ENCODE measurements at places on chromosomes 5 and 9. TPM values are rescaled to one million over a fixed set of nuclear protein-coding genes. Genes with fewer than 3 reads are reported as not detected.

GRCh38 chr5:101045689-101046088, 142.6 kb upstream of the ST8SIA4 start:
- H3K4me3 ChIP-seq, result no peak overlapping the region
- no peaks in the 10 kb centered on the region for H3K4me1 ChIP-seq
- no peak overlapping the region for H3K27ac ChIP-seq
- H3K27me3 ChIP-seq, result no peaks in the 10 kb centered on the region

Gene GALNT12
- total RNA-seq, result 0.22 TPM

DNA sequence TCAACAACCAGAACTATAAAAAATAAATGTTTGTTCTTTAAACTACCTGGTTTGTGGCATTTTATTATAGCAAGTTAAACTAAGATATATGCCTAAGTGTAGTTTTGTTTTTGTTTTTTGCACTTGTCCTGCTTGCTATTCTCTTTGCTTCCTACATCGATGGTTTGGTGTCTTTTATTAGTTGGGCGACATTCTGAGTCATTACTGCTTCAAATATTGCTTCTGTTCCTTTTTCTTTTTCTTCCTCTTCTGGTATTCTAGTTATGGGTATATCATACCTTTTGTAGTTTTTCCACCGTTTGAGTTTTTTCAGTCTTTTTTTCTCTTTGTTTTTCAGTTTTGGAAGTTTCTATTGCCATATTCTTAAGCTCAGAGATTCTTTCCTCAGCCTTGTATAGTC, 86.9 kb downstream of the MACIR start:
- no peaks in the 10 kb centered on the region for H3K27me3 ChIP-seq
- DNase-seq, result no peak
- no peaks in the 10 kb centered on the region for H3K36me3 ChIP-seq
- H3K4me1 ChIP-seq, result no peaks in the 10 kb centered on the region

- no peak overlapping the region for H3K4me3 ChIP-seq
- H3K27ac ChIP-seq, result no peak overlapping the region
- H3K36me3 ChIP-seq, result no peaks in the 10 kb centered on the region
These were observed 41.0 kb downstream of the MVB12B start for GRCh38 chr9:126367616-126368015.

GRCh38 chr9:684054-684890, 157.2 kb upstream of the DMRT1 start:
- no peak overlapping the region for H3K4me3 ChIP-seq
- DNase-seq, result no peak
- no peak overlapping the region for H3K27ac ChIP-seq
- H3K27me3 ChIP-seq, result no peaks in the 10 kb centered on the region
- no peaks in the 10 kb centered on the region for H3K36me3 ChIP-seq

GRCh38 chr5:176979669-176980068, 26.9 kb downstream of the UIMC1 start:
- no peak overlapping the region for H3K27ac ChIP-seq
- no peaks in the 10 kb centered on the region for H3K27me3 ChIP-seq
- no peak overlapping the region for H3K4me3 ChIP-seq
- no peaks in the 10 kb centered on the region for H3K4me1 ChIP-seq
- DNase-seq, result no peak

Gene DOCK8
- not detected for total RNA-seq

Gene C8G
- total RNA-seq, result not detected

GRCh38 chr5:137217599-137218200, 281.4 kb downstream of the SPOCK1 start:
- DNase-seq, result no peak
- H3K27me3 ChIP-seq, result no peaks in the 10 kb centered on the region

- H3K27ac ChIP-seq, result no peak overlapping the region
- no peaks in the 10 kb centered on the region for H3K27me3 ChIP-seq
- H3K4me3 ChIP-seq, result no peak overlapping the region
- DNase-seq, result no peak
These were observed 53.9 kb downstream of the MEF2C start for GRCh38 chr5:88829054-88829453.

Gene SPATA31E1
- 0.26 TPM for total RNA-seq

- DNase-seq, result no peak
- H3K27me3 ChIP-seq, result no peaks in the 10 kb centered on the region
- peaks cover 43% of the 10 kb centered on the region for H3K4me1 ChIP-seq
- H3K27ac ChIP-seq, result no peak overlapping the region
- no peaks in the 10 kb centered on the region for H3K36me3 ChIP-seq
- H3K4me3 ChIP-seq, result no peak overlapping the region
These were observed 47.5 kb upstream of the ORM1 start for GRCh38 chr9:114275246-114276004.

Gene CSF2
- total RNA-seq, result 0.68 TPM

GRCh38 chr5:4995014-4995413, 145.1 kb upstream of the ADAMTS16 start:
- H3K36me3 ChIP-seq, result no peaks in the 10 kb centered on the region
- no peak overlapping the region for H3K27ac ChIP-seq
- H3K4me3 ChIP-seq, result no peak overlapping the region

DNA sequence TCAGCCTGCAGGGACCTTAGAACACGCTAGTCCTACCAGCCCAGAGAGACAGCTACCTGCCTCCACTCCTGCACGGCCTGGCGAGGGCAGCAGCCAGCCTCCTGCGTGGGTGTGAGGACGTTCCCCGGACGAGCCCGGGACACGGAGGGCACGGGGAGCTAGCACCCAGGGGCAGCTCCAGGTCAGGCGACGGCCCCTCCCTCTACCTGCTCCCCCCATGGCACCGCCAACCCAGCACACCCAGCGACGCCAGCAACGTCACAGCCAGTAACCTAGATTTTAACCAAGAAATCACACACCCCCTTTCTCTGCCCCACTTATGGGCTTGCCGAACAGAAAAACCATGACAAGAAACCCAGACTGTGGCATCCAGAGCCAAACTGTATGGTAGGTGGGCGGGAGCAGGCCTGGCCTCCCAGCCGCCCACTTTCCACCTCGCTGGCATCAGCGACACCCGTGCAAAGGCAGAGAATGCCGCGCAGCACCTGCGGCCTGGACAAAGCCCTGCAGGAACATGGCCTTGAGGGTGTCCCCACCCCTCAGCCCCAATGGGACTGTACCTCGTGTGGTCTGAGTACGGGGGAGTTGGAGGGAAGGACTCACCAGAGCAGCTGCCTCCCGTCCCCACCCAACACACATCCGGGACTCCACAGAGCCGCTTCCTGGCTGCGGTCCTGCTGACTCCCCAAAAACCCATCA, 47.9 kb downstream of the NACC2 start:
- no peak for DNase-seq
- peaks cover 45% of the 10 kb centered on the region for H3K36me3 ChIP-seq
- H3K27me3 ChIP-seq, result no peaks in the 10 kb centered on the region
- H3K27ac ChIP-seq, result no peak overlapping the region
- H3K4me1 ChIP-seq, result peaks cover 20% of the 10 kb centered on the region

Gene NHP2
- total RNA-seq, result 551 TPM

DNA sequence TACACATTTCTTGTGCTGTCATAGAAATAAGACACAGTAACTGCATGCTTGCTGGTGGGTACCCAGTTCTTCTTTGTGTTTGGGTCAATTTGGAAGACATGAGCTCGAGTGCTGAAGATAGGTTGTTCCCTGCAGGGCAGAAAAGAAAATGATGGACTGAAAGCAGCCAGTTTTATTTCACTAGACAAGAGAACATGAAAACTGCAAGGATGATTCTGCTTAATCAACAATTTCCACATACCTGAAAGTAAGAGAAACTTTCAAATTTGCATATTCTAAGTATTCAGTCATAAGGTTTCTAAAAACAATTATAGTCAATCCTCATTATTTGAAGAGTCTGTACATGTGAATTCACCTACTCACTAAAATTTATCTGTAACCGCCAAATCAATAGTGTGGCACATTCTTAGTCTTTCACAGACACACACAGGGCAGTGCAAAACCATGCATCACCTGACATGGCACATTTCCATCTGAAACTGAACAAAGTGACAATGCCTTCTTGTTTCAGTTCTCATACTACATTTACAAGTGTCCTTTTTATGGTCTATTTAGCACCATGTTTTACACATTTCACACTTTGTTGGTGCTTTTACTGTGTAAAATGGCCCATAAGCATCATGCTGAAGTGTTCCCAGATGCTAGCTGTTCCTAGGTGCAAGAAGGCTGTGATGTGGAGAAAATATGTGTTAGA, 56.9 kb downstream of the HOMER1 start:
- H3K36me3 ChIP-seq, result peaks cover 2% of the 10 kb centered on the region
- H3K27me3 ChIP-seq, result no peaks in the 10 kb centered on the region
- no peaks in the 10 kb centered on the region for H3K4me1 ChIP-seq

- H3K36me3 ChIP-seq, result no peaks in the 10 kb centered on the region
- H3K27ac ChIP-seq, result no peak overlapping the region
- H3K4me1 ChIP-seq, result no peaks in the 10 kb centered on the region
- H3K4me3 ChIP-seq, result no peak overlapping the region
- no peaks in the 10 kb centered on the region for H3K27me3 ChIP-seq
- DNase-seq, result no peak
These were observed 82.4 kb upstream of the ADAMTS2 start for GRCh38 chr5:179427676-179428056.

Gene DAB2IP
- total RNA-seq, result 1.2 TPM

Gene C5orf34
- 16.5 TPM for total RNA-seq

Gene SPAG8
- total RNA-seq, result not detected

Gene ERBIN
- 122 TPM for total RNA-seq

- no peak for DNase-seq
- H3K27me3 ChIP-seq, result no peaks in the 10 kb centered on the region
- peaks cover 44% of the 10 kb centered on the region for H3K36me3 ChIP-seq
- H3K4me3 ChIP-seq, result no peak overlapping the region
- peaks cover 32% of the 10 kb centered on the region for H3K4me1 ChIP-seq
These were observed 7.1 kb downstream of the STK10 start for GRCh38 chr5:172180936-172181335.

GRCh38 chr5:162990856-162991497, 446.4 kb upstream of the CCNG1 start:
- no peaks in the 10 kb centered on the region for H3K36me3 ChIP-seq
- no peak overlapping the region for H3K4me3 ChIP-seq
- no peaks in the 10 kb centered on the region for H3K4me1 ChIP-seq
- no peak for DNase-seq

- no peaks in the 10 kb centered on the region for H3K36me3 ChIP-seq
- no peak for DNase-seq
- no peak overlapping the region for H3K4me3 ChIP-seq
- H3K27ac ChIP-seq, result no peak overlapping the region
These were observed 9.1 kb downstream of the EFNA5 start for GRCh38 chr5:107661650-107662044.

Gene C9
- total RNA-seq, result not detected

DNA sequence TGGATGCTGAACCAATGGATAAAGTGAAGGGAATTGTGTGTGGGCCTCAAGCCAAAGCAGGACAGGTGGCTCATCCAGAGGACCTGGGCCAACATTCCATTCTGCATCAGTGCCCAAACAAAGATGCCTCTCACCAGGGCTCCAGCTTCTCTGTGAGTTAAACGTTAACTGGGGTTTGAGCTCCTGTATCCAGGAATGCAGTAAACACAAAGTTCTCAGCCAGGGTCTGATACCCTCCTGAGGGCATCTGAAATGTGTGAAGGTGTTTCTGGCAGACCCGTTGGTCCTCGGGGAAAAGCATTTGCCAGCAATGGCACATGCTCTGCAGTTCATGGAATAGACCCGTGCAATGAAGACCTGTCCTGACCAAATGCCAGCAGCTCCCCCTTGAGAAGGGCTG, 33.9 kb upstream of the AOPEP start:
- H3K36me3 ChIP-seq, result no peaks in the 10 kb centered on the region
- no peak overlapping the region for H3K4me3 ChIP-seq
- no peaks in the 10 kb centered on the region for H3K27me3 ChIP-seq
- DNase-seq, result no peak
- peaks cover 2% of the 10 kb centered on the region for H3K4me1 ChIP-seq

Measured in SJSA1 (cell line).